Posterior vena cava (tissue), 2 donors: ENCODE measurements at places on chromosomes 3 and 15. TPM values are rescaled to one million over a fixed set of nuclear protein-coding genes. Genes with fewer than 3 reads are reported as not detected.

- no peak for DNase-seq
These were observed 244.7 kb downstream of the NSUN3 start for GRCh38 chr3:94307588-94307987.

DNA sequence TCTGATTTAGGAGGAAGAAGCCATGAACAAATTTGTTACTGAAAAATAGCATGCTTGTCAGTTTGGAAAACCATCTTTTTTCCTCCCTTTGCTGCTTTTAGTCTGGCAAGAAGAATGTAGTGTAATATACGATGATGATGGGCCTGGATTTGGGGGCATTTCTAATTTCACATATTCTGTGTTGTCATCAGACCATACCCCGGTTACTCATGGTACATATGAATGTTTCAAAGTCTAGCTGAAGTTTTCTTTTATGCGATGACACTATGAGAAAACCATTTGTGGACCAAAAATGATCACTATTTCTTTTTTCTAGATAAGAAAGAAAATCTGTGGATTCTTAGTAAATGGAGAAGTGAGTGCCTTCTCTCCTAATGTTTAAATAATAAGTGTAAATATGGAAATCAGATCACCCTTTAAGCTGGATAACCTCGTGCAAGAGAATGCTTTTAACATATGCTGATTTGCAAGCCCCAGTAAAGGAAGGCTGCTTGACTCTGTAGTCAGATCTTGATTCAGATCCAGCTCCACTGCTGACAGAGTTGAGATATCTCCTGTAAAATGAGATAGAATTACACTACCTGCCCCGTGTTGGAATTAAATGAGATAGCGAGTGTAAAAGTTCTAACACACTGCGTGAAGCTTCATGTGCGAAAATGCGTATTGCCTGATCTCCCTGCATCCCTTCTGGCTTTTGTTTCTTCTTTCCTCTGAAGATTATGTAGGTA lies 3.0 kb downstream of the MEF2A start:
- no peak for DNase-seq

- DNase-seq = no peak
These were observed 10.6 kb upstream of the P3H2 start for GRCh38 chr3:190131329-190131728.

DNA sequence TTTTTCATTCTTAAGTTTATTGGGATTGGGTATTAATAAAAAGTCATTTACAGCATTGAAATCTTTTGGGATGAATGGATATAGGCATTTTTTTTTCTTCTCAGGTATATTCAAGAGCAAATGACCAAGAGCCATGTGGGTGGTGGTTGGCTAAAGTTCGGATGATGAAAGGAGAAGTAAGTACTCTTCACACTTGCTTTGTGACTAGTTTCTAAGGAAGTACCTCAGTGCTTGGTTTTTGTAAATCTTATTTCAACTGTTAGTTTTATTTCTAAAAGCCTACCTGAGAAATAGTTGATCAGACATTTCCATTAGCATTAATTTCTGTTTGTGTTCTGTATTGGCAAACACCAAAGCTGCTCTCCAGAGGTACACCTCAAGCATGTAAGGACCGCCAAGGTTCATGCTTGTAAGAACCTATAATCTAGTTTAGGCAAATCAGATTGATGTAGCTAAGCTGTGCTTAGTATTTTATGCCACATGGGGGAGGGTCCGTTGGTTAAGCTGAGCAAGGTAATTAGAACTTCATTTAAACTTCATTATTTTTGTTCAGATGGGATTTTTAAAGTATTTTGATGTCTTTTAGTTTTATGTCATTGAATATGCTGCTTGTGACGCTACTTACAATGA lies 35.4 kb downstream of the FXR1 start:
- no peak for DNase-seq

DNA sequence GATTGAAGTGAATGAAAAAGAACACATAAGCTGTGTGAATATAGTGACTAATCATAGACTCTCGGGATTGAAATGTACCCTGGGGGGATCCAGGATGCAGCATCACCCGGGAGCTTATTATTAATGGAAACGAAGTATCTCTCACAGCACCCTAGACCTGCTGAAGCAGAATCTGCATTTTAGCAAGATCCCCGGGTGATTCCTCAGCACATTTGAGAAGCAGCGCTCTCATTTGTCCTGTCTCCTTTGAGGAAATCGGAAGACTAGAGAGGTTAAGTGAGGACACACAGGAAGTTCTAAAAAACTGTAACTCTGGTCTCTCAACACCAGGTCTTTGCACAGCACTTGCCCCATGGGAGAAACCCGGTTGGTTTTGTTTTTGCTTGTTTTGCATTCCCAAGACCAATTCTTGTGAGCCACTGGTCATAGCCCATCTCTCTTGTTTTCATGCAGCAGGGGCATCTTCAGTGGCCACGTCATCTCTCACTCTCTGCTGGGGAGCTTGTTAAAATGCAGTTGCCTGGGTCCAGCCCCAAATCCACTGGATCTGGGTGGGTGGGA lies 30.2 kb downstream of the ZNF710 start:
- DNase-seq = peak; percentile 67

DNA sequence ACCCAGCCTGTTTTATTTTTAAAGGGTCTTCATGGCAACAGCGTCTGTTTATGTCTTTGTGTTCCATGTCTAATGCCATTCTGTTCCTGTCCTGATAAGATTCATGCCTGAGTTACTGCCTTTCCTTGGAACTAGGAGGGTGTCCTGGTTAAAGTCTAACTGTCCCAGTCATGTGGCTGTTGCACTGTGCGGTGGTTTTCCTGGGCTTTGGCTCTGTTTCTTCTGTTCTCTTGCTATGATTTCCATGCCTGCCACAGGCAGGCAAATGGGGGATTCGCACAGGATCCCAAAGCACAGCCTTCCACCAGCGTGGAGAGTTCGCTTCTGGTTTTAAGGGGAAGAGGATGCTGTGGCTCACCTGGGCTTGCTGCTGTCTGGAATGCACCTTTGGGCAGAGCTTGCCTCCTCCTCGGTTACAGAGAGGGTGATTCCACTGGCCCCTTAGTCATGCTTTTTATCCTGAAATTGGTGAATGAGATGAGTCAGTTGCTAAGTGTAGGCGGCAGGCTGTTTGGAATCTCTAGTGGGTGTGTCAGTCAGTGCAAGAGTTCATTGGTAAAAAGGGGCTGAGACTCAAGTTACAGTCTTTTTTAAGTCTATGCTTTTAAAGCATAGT lies 86.8 kb downstream of the CCK start:
- no peak for DNase-seq

GRCh38 chr3:39107388-39108199 lies at the start of the genes GORASP1 and TTC21A:
Gene GORASP1, minus strand, starts transcription at chr3:39107627. Its CDS starts 86 bp downstream, at chr3:39107541.
Gene TTC21A, plus strand, starts transcription at chr3:39107680. Its CDS starts 158 bp downstream, at chr3:39107838.
- peak; percentile 96 for DNase-seq

GRCh38 chr3:100891827-100892226 lies 101.4 kb downstream of the ABI3BP start:
- no peak for DNase-seq

Gene ADGRG7
- total RNA-seq = not detected

Gene GOLGA6A
- total RNA-seq = 0.24 TPM

Gene POLQ
- total RNA-seq = 0.48 TPM
